ENCODE measurements at places on chromosomes 7 and 10.

- H3K27me3 ChIP-seq, result no peaks in the 10 kb centered on the region
- no peak overlapping the region for H3K4me3 ChIP-seq
- DNase-seq, result no peak
- no peak overlapping the region for H3K27ac ChIP-seq
- no peaks in the 10 kb centered on the region for H3K4me1 ChIP-seq
- H3K36me3 ChIP-seq, result no peaks in the 10 kb centered on the region
Measured at GRCh38 chr10:91590142-91590903, 42.5 kb downstream of the PPP1R3C start.

- peaks cover 2% of the 10 kb centered on the region for H3K4me1 ChIP-seq
- H3K36me3 ChIP-seq, result no peaks in the 10 kb centered on the region
- H3K27ac ChIP-seq, result no peak overlapping the region
- H3K27me3 ChIP-seq, result no peaks in the 10 kb centered on the region
- no peak overlapping the region for H3K4me3 ChIP-seq
- DNase-seq, result no peak
Measured at GRCh38 chr7:91326516-91327199, 62.4 kb downstream of the FZD1 start.

DNA sequence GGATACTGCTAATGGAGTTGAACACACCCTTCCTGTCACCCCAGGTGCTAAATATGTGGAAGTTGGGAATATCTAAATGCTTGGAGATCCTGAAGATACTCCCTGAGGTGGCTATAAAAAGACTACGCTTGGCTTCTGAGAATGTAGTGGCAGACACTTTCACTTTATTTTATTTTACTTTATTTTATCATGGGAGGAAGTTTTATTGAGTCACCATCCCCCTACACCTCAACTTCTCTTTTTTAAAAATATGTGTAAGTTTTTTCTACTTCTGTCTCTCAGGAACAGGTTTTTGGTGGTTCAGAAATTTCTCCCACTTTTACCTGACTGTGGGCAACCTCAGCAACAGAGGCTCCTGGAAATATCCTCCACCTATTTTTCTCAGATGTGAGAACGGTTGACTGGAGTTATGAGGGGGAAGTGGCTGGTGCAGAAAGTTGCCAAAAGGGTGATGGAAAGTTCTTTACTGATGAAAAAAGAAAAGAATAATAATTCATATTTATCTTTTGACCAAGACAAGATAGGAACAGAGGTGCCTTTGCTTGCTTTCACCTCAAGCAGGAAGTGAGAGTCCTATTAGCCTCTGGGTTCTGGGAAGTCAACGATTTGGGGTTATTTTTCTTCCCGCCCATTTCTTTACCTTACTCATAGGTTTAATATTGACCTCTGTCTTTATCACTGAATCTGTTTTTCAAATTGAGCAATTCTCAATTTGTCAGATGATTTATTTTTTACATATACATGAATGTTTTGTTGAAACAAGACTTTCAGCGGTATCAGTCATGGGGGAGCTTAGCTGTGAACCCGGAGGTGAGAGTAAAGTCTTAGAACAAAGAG is 103.6 kb downstream of the AHR start:
- no peaks in the 10 kb centered on the region for H3K4me1 ChIP-seq
- no peaks in the 10 kb centered on the region for H3K36me3 ChIP-seq
- no peak overlapping the region for H3K27ac ChIP-seq
- no peak for DNase-seq
- no peaks in the 10 kb centered on the region for H3K27me3 ChIP-seq

GRCh38 chr7:81929386-81929785 is 159.5 kb upstream of the HGF start:
- H3K27me3 ChIP-seq, result no peaks in the 10 kb centered on the region
- no peaks in the 10 kb centered on the region for H3K36me3 ChIP-seq
- H3K4me3 ChIP-seq, result no peak overlapping the region
- no peak for DNase-seq
- no peaks in the 10 kb centered on the region for H3K4me1 ChIP-seq
- no peak overlapping the region for H3K27ac ChIP-seq

DNA sequence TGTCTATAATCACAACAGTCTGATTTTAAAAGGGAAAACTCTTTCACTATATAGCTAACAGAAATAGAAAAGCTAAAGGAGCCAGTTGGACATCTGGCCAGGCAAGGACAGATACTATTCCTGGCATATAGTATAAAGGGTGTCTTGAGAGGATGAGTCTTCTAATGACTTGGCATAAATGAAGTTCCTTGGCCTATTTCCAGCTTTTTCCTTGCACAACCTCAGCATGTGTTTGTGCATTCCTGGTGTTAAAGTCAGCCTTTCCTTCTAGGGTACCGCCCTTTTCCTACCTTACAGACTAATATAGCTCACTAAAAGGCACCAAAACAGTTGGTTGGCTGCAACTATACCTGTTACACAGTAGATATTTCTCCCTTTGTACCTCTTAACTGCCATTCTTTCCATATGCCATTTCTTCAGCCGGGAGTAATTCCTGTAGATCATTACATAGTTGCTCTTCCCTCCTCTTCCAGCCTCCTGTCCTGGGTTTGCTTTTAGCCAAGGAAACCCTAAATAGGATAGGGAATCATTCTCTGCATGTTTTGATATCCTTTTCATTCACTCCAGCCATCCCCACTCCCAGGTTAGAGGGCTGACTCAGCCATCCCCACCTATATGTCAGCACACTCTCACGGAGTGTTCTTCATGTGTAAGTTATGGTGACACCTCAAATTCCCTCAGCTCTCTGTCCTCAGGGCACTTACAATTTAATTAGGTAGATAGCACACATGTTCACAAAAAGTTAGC is 102.1 kb upstream of the MDFIC start:
- H3K4me1 ChIP-seq, result peaks cover 5% of the 10 kb centered on the region
- H3K36me3 ChIP-seq, result no peaks in the 10 kb centered on the region
- no peak for DNase-seq
- H3K27ac ChIP-seq, result no peak overlapping the region
- H3K27me3 ChIP-seq, result no peaks in the 10 kb centered on the region
- H3K4me3 ChIP-seq, result no peak overlapping the region

GRCh38 chr7:80918399-80918798 is 452 bp downstream of the SEMA3C start:
- H3K4me3 ChIP-seq, result peak overlapping the region; percentile 69
- no peaks in the 10 kb centered on the region for H3K27me3 ChIP-seq
- no peak overlapping the region for H3K27ac ChIP-seq
- H3K4me1 ChIP-seq, result no peaks in the 10 kb centered on the region

DNA sequence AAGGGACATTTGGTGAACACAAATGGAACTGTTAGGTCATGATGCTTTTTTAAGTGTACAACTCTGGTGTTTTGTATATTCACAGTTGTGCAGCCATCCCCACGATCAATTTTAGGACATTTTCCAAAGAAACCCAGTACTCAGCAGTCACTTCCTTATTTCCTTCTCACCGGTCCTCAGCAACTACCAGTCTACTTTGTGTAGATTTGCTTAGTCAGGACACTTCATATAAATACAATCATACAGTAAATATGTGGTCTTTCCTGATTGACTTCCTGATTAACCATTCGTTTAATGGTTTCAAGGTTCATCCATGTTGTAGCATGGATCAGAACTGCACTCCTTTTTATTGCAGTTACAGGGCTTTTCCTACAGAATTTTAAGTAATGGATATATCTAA is 14.4 kb downstream of the SGPL1 start:
- no peak overlapping the region for H3K4me3 ChIP-seq
- no peaks in the 10 kb centered on the region for H3K4me1 ChIP-seq
- peaks cover 6% of the 10 kb centered on the region for H3K36me3 ChIP-seq
- DNase-seq, result no peak
- no peak overlapping the region for H3K27ac ChIP-seq
- no peaks in the 10 kb centered on the region for H3K27me3 ChIP-seq

GRCh38 chr7:157481389-157481788 is 144.6 kb downstream of the DNAJB6 start:
- no peak overlapping the region for H3K4me3 ChIP-seq
- H3K4me1 ChIP-seq, result no peaks in the 10 kb centered on the region
- peak; percentile 10 for DNase-seq
- no peaks in the 10 kb centered on the region for H3K27me3 ChIP-seq
- H3K36me3 ChIP-seq, result no peaks in the 10 kb centered on the region

GRCh38 chr7:128923411-128923800 is 12.9 kb upstream of the KCP start:
- no peaks in the 10 kb centered on the region for H3K4me1 ChIP-seq
- H3K36me3 ChIP-seq, result no peaks in the 10 kb centered on the region
- no peak overlapping the region for H3K27ac ChIP-seq
- H3K4me3 ChIP-seq, result no peak overlapping the region

- no peak for DNase-seq
- no peak overlapping the region for H3K27ac ChIP-seq
- H3K4me3 ChIP-seq, result no peak overlapping the region
- no peaks in the 10 kb centered on the region for H3K4me1 ChIP-seq
- no peaks in the 10 kb centered on the region for H3K36me3 ChIP-seq
Measured at GRCh38 chr7:93054975-93055374, 62.8 kb downstream of the SAMD9 start.

GRCh38 chr10:2280713-2281300 is 543.5 kb upstream of the ADARB2 start:
- H3K4me3 ChIP-seq, result no peak overlapping the region
- no peaks in the 10 kb centered on the region for H3K36me3 ChIP-seq
- no peak for DNase-seq

- no peak for DNase-seq
- no peaks in the 10 kb centered on the region for H3K27me3 ChIP-seq
- peaks cover 3% of the 10 kb centered on the region for H3K4me1 ChIP-seq
- peaks cover 12% of the 10 kb centered on the region for H3K36me3 ChIP-seq
- no peak overlapping the region for H3K4me3 ChIP-seq
- H3K27ac ChIP-seq, result no peak overlapping the region
Measured at GRCh38 chr7:34939175-34939574, 98.1 kb downstream of the DPY19L1 start.

- no peak for DNase-seq
- H3K27me3 ChIP-seq, result no peaks in the 10 kb centered on the region
- H3K4me3 ChIP-seq, result no peak overlapping the region
- peaks cover 64% of the 10 kb centered on the region for H3K36me3 ChIP-seq
- H3K27ac ChIP-seq, result no peak overlapping the region
Measured at GRCh38 chr10:96138102-96138501, 8.0 kb downstream of the ZNF518A start.

- H3K36me3 ChIP-seq, result peaks cover 13% of the 10 kb centered on the region
- H3K4me3 ChIP-seq, result peak overlapping the region; percentile 99
- H3K27ac ChIP-seq, result no peak overlapping the region
- no peak for DNase-seq
- H3K27me3 ChIP-seq, result no peaks in the 10 kb centered on the region
- no peaks in the 10 kb centered on the region for H3K4me1 ChIP-seq
Measured at GRCh38 chr7:128454808-128455542, 703 bp upstream of the HILPDA start.

GRCh38 chr10:123854498-123854897 is 37.1 kb downstream of the CPXM2 start:
- H3K36me3 ChIP-seq, result no peaks in the 10 kb centered on the region
- DNase-seq, result no peak
- no peaks in the 10 kb centered on the region for H3K27me3 ChIP-seq
- no peak overlapping the region for H3K4me3 ChIP-seq
- no peak overlapping the region for H3K27ac ChIP-seq

DNA sequence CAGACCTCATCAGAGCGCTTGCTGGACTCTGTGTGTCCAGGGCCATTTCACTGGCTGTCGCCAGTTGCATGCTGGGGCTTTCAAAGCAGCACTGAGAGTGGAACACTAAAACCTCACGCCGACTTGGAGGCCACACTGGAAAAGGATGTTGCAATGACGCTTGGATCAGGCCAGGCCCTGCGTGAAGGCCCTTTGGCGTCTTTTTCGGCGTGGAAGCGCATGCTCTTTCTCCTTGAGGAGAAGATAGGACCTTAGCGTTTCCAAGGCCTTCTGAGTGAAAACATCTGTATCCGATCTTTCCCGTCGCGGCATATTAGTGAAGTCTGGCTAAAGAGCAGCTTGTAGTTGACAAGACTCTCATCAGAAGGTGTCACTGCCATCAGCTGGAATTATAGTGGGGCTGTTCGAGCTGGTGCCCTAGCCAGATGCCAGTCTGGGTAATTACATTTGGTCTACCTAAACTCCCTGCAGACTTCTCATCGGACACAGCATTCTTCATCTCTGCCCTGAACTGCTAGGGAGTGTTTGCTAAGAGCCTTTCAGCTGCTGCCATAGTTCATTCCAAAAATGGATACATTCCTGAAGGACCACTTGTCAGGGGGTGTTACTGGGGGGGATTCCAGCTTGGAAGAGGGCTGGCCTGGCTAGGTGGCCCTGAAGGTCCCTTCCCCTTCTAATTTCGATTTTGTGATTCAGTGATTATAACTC is 167.7 kb upstream of the TCF7L2 start:
- H3K4me3 ChIP-seq, result no peak overlapping the region
- no peak for DNase-seq
- no peaks in the 10 kb centered on the region for H3K27me3 ChIP-seq
- no peak overlapping the region for H3K27ac ChIP-seq
- no peaks in the 10 kb centered on the region for H3K4me1 ChIP-seq
- peaks cover 3% of the 10 kb centered on the region for H3K36me3 ChIP-seq

DNA sequence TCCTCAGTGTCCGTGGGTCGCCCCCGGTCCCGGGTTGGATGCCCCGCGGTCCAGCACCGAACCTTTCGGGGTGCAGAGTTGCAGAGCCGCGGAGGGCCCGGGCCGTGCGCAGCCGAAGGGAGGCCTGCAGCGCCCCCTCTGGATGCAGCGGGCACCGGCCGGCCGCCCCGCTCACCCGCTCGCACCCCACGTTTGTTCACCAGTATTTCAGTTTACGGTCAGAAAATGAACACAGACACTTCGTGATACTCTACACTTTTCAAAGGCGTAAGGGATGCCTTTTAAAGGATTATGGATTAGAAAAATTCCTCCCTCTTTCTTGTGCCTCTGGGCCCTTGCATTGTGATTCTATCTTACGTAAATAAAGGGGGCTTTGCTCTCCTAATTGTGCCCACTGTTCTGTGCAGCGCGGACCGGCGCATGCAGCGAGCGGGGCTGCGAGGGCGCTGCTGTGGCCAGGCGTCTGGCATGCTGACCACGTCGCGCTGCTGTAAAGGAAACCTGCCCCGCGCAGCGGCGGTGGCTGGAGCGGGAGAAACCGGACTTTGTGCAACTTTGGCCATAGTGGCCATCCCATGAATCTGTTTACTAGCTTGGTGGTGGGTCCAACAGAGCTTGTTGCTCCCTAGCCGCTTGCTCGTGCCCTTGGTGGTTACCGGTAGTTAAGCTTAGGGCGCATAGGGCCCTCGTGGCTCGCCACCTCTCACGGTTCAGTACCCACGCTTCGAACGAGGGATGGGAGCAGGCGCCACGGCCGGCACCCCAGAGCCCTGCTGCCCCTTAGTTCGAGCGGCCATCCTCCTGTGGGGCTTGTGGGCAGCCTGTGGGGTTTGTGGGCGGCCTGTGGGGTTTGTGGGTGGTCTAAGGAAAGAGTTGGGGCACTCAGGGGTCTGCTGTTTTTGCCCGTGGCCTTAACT is 739 bp upstream of the MEST start:
- peak; percentile 55 for DNase-seq
- no peaks in the 10 kb centered on the region for H3K27me3 ChIP-seq
- H3K4me3 ChIP-seq, result peak overlapping the region; percentile 58
- H3K4me1 ChIP-seq, result peaks cover 6% of the 10 kb centered on the region

- H3K27ac ChIP-seq, result no peak overlapping the region
- H3K36me3 ChIP-seq, result no peaks in the 10 kb centered on the region
- no peaks in the 10 kb centered on the region for H3K4me1 ChIP-seq
- DNase-seq, result no peak
- H3K27me3 ChIP-seq, result no peaks in the 10 kb centered on the region
Measured at GRCh38 chr10:91194497-91195179, 25.8 kb upstream of the PCGF5 start.

GRCh38 chr7:11239316-11239715 is 265.6 kb downstream of the PHF14 start:
- no peak overlapping the region for H3K27ac ChIP-seq
- peaks cover 2% of the 10 kb centered on the region for H3K4me1 ChIP-seq
- H3K4me3 ChIP-seq, result no peak overlapping the region
- H3K36me3 ChIP-seq, result no peaks in the 10 kb centered on the region

GRCh38 chr7:116139007-116139406 is 71.3 kb upstream of the TES start:
- H3K27me3 ChIP-seq, result no peaks in the 10 kb centered on the region
- no peak overlapping the region for H3K4me3 ChIP-seq
- H3K27ac ChIP-seq, result no peak overlapping the region
- no peaks in the 10 kb centered on the region for H3K4me1 ChIP-seq
- DNase-seq, result no peak
- no peaks in the 10 kb centered on the region for H3K36me3 ChIP-seq

All from H9 (cell line).